ENCODE measurements at places on chromosomes 16 and 17.

DNA sequence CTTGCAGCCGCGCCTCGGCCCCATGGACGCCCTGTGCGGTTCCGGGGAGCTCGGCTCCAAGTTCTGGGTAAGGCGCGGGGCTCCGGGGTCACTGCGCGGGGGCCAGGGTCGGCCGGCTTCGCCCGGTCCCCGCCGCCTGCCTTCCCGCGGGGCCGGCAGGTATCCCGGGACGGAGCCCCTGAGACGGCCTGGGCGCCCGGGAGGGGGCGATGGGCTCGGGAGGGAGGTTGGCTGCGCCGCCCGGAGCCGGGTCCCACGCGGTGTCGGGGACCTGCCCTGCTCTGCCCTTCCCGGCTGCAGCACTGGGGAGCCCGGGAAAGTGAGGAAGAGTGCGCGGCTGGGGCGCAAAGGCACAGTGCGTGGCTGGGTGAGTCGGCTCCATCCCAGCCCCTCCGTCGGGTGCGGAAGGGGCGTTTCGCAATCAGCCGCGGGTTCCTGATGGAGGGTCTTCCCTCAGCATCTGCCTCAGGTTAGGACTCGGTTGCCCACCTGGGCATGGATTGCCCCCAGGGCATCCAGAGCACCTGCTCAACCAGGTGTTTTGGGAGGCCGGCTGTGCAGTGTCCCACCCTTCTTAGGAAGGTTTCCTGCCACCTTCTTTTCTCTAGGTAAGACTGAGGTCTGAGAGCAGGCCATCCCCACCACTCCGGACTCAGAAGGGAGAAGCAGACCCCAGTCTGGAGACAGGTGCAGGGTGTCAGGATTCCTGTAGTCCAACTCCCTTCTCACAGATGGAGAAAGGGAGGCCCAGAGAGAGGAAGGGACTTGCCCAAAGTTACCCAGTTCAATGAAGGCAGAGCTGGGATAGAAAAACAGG is 442 bp downstream of the ABCC3 start:
- peak; percentile 54 for DNase-seq

GRCh38 chr17:20022701-20023100 is 13.5 kb downstream of the SPECC1 start:
- no peak for DNase-seq

GRCh38 chr16:49022351-49022963 is 259.2 kb downstream of the CBLN1 start:
- DNase-seq, result no peak

DNA sequence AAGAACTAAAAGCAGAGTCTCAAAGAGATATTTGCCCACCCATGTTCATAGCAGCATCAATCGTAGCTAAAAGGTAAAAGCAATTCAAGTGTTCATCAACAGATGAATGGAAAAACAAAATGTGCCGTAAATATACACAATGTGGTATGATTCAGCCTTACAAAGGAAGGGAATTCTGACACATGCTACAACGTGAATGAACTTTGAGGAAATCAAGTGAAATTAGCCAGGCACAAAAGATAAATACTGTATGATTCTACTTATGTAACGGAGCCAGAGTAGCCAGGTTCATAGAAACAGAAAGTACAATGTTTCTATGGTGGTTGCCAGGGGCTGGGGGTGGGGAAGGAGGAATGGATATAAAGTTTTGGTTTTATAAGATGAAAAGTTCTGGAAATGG is 57.8 kb upstream of the IL34 start:
- DNase-seq, result no peak

GRCh38 chr17:50052822-50053653 is 2.9 kb upstream of the ITGA3 start:
- DNase-seq, result no peak

DNA sequence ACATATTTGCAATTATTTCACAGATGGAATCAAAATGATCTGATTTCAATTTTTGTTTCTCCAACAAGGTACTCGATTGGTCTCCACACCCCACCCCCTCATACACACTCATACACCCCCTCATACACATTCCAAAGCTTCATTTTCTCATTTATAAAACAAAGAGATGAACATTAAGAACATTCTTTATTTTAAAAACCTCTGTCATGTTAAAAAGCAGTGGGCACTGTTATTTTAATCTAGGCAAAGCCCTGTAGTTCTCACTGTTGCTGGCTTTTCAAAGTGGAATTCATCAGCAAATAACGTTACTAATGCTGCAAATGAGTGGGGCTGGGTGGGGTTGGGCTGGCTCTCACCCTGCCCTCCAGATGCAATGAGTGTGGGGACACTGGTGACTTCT is 289.6 kb upstream of the ASIC2 start:
- DNase-seq, result no peak

DNA sequence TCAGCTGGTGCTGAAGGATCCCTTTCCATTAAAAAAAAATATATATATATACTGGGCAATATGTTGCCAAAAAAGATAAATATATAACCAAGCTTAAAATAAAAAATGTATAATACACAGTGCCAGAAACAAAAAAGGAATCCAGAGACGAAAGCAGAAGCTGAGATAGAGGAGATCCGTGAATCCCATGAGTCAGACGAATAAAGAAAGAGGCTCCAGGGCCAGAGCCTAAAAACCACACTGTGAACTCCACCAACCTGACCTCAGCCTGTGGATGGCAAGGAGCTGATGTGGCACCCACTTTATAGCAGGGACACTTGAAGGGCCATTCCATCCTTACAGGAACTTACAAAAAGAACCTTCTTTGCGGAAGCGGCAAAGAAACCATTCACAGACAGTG is 34.8 kb downstream of the PITPNM3 start:
- no peak for DNase-seq

DNA sequence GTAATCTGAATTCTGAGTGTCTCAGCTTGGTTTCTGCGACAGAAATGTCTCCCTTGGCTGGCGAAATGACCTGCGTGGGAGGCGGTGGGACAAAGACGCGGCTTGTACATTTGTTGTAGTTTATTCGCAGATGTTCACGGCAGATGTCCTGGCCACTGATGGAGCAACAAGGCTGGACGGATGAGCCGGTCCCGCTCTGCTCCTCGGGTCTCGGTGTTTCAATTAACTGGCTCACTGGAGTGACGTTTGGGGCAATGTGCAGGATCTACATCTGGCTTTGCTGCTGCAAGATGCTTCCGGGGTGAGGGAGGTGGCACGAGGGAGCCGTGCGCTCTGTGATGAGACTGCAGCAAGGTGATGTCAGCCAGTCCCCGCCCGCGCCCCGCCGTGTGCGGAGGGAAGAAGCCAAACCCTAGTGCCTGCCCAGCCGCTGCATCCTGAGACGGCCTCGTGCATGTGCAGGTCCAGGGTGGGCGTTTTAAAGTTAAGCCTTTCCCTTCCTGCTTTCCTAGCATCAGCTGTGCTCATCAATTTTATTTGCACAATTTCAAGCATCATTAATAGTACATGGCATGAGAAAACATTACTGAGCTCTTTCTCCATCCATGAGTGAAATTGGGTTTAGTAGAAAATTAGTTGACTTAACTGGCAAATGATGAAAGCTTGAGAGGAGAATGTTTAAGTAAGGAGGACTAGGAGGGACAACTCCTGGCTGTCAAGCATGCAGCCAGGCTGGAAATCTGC is 44.4 kb downstream of the MGAT5B start:
- DNase-seq, result no peak

DNA sequence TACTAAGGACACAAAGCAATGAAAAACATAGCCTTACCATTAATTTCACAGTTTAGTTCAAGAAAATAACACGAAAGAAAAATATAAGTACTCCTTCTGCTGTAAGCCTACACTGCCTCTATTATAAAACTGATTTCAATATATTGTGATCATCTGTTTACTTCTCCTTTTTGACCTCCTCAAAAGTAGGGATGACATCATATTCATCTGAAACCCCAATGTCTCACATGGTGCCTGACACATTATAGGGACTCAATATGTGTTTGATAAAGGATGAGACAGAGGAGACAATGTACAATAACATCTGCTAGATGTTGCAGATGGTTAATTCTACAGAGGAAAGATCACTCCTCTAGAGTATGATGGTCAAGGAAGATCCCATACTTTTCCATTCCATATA is 118.4 kb upstream of the NOG start:
- DNase-seq, result no peak

- no peak for DNase-seq
Measured at GRCh38 chr16:75088216-75088615, 28.4 kb downstream of the LDHD start.

GRCh38 chr16:89478576-89479221 is 11.7 kb downstream of the ANKRD11 start:
- DNase-seq, result no peak

DNA sequence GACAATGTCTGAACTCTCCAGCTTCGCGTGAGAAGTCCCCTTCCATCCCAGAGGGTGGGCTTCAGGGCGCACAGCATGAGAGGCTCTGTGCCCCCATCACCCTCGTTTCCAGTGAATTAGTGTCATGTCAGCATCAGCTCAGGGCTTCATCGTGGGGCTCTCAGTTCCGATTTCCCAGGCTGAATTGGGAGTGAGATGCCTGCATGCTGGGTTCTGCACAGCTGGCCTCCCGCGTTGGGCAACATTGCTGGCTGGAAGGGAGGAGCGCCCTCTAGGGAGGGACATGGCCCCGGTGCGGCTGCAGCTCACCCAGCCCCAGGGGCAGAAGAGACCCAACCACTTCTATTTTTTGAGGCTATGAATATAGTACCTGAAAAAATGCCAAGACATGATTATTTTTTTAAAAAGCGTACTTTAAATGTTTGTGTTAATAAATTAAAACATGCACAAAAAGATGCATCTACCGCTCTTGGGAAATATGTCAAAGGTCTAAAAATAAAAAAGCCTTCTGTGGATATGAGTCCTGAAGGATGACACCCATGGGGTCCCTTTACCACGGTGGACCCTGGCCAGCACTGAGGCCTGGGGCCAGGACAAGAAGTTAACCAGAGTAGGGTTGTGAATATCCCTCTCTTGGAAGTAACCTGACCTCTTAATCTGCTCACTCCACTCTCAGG is 10.5 kb upstream of the ITGAD start:
- DNase-seq, result peak; percentile 86

- DNase-seq, result peak; percentile 59
Measured at GRCh38 chr16:69089091-69089910, 16.2 kb upstream of the HAS3 start.

GRCh38 chr16:77785373-77785764 is 3.0 kb upstream of the VAT1L start:
- no peak for DNase-seq

DNA sequence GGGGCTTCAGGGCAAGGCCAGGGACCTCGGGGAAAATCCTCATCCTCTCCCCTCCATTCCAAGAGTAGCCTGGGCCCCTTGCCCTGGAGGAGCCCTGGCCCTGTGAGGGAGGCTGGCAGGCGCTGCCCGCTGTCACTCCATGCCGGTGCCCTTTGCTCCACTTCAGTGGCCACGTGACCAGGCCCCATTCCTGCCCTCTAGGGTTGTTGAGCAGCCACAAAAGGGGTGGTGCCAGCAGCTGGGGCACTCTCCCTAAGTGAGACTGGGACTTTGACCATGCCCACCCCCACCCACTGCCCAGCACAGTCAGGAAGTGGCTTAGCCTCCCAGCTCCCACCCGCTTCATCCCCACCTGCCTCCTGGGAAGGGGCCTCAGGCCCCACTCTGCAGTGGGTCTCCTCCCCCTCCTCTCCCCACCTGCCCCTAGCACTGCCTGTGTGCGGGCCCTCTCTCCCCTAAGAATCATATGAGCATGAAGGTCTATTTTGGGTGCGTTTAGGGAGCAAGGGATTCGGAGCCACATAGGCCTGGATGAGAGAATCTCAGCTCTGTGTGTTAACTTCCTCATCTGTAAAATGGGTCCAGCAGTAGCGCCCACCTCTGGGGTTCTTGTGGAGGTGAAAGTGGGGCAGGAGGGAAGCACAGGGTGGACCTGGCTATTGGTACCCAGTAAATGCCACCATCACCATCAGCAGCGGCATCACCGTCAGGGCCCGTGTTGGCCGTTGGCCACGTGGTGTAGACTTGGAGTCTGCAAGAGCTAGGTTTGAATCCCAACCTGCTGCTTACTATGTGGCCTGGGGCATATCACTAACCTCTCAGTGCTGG is 7.2 kb downstream of the PDK2 start:
- no peak for DNase-seq

GRCh38 chr16:83307594-83307992 is 500.2 kb upstream of the HSBP1 start:
- no peak for DNase-seq

DNA sequence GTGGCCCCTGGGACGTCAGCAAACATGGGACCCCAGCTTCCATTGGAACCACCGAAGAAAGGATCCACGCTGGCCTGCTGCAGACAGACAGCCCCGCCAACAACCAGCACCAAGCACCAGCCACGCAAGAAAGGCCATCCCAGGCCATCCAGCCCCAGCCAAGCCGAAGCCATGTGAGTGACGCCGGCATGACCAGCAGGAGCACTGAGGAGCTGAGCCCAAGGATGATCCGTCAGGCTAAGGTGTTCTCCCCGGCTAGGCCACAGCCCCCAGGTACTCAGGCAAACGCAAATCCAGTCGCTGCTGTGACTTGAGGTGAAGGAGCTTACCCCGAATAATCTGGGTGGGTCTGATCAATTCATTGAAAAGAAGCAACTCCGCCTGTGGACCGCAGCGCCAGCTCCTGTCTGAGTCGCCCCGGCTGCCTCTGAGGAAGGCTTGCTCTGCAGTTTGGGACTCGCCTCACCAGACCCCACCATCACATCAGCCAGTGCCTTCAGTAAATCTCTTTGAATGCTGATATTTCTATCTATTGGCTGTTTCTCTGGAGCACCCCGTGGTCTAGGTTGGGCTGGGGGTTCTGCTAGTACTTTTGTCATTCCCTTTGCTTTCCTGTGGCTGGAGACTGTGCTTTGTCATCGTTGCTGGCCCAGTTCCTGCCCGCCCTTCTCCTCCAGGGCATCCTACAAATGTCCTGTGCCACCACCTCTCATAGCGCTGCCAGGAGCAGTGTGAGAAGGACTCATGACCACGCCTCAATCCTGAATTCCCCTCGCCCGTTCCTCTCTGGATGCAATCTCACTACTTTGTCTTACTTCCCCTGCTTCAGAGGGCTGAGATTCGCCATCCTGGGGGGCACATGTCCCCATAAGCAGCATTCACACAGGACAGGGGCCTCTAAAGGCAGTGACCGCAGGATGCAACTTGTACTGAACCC is 8.1 kb upstream of the CBX2 start:
- DNase-seq, result no peak

GRCh38 chr16:11202260-11203091 is 53.5 kb downstream of the SOCS1 start:
- peak; percentile 23 for DNase-seq

DNA sequence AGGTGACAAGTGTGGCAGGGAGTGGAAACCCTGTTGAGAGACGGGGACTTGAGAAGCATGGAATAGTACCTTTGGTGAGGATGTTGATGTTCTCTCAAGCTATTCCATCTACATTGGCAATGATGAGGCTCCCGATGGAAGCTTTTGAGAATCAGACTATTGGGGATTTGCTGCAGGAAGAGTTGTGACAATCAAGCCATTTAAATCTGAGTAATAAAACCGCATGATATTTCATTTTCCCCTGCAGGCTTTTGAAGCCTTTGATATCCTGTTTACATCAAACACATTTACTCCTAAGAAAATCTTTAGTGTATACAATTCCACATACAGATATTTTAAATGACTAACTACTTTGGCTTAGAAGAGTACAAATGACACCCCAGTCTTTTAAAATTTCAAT is 49.0 kb upstream of the CRYM start:
- DNase-seq, result no peak
